Right renal cortex interstitium (tissue), 3 donors: ENCODE measurements at places on chromosomes 1 and 21.

DNA sequence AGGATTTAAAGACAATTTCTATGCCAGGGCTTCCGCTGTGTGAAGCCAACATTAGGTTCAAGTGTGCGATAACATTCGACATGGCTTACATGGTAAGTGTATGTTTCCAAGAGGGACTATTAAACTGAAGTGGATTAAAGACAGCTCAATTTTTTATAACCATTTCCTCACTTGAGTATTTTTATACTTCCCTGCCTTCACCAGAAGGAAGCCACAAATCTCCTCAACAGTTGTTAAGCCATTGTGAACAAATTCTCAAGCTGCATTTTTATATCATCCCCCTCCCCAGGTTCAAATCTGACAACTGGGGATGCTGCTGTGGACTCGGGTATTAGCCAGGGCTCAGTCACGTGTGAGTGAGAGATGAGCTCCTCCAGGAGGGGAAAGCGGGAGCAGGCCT is 116.3 kb downstream of the RHOU start:
- no peak for DNase-seq

- DNase-seq, result no peak
Measured at GRCh38 chr1:27455139-27455811, 34.7 kb downstream of the WASF2 start.

GRCh38 chr1:156961709-156962108 is 41.3 kb downstream of the LRRC71 start:
- DNase-seq, result no peak

- DNase-seq, result no peak
Measured at GRCh38 chr1:26376050-26376449, 3.5 kb upstream of the ZNF683 start.

- DNase-seq, result no peak
Measured at GRCh38 chr21:31616216-31616615, 43.3 kb upstream of the SOD1 start.

- no peak for DNase-seq
Measured at GRCh38 chr1:169483500-169483966, 2.2 kb downstream of the SLC19A2 start.

DNA sequence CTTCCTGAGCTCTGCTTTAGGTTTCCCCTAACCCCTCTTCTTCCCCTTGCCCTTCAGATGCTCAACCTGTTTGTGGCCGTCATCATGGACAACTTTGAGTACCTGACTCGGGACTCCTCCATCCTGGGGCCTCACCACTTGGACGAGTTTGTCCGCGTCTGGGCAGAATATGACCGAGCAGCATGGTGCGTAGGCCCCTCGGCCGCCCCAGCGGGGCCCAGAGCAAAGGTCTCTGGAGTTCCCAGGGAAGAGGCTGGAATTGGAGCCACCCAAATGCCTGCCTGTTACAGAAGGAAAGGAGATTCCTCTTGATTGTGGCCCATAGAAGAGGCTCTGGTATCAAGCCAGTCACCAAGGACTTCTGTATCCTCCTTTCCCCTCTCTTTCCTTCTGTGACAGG is 285.5 kb downstream of the ZNF648 start:
- no peak for DNase-seq

GRCh38 chr1:89199525-89200031 is 836 bp upstream of the GBP4 start:
- no peak for DNase-seq

DNA sequence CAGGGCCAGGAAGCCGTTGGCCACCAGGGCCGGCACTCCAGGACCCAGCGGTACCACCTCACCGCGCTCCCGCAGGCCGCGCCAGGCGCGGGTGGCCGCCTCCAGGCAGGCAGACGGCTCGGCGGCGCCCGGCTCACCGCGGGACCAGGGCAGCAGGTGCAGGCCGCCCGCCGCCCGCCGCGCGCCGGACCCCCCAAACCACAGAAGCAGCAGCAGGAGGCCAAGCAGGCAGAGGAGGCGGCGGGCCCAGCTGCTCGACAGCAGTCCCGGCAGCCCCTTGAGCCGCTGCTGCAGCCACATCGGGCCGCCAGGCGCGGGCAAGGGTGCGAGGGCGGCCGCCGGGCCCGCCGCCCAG is 312 bp downstream of the KIAA2013 start:
- no peak for DNase-seq

DNA sequence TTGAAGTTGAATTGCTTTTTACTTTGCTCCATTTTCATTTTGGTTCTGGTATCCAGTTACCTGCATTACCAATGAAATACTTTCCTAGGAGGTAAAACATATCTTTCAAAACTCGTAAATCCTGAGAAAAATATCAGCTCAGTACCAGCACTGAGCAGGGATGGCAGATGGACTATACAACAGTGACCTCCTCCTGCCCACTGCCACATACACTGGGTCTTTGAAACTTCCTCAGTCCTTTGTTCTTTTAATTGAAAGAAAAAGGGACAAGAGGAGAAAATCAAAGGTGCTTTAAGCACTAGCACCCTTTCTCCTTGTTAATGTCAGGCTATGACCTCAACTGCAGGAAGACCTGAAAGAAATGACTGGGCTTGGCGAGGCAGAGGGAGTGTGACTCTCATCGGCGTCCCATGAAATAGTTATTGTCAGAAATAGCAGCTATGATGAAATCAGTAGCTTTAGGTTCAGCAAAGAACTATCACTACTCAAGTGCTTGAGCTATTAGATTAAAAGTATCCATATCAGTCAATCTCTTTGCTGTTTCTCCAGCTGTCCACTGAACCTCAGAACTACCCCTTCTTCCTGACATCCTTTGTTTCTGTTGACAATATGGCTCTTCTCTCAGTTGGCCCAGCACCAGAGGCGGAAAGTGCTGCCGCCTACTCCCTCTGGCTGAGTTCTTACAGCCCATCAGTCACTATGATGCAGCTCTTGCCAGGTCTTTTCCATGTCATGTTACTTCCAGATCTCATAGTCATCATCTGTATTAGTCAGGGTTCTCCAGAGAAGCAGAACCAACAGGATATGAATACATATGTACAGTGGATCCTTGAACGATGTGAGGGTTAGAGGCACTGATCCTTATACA is 207.0 kb upstream of the MAP1LC3C start:
- DNase-seq, result no peak

DNA sequence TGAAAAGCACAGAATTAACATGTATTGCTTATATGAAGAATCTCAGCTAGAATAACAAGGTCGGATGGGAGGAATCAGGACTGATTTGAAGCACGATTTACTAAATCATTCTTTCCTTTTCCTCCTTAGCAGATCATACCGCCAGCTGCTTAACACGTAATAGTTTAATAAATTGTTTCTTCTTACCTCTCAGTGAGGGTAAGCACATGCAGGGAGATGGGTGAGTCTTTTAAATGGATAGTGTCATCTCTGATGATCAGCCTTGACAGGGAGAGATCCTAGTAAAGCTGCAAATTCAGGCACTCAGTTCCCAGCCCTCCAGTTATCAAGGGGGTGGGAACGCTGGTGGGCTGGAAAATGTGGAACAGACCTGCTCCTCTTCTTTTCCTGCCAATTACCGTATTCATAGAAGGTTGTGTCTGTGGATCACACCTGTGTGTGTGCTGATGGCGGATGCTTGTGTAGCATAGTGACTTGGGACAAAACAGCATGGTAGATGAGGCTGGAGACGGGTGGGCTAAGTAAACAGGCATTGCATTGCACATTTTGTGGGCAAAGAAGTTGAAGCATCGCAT is 30.7 kb downstream of the NTPCR start:
- no peak for DNase-seq

- no peak for DNase-seq
Measured at GRCh38 chr1:153572569-153573015, 6.9 kb upstream of the S100A2 start.

- no peak for DNase-seq
Measured at GRCh38 chr1:7783178-7783711, 846 bp upstream of the PER3 start.

- DNase-seq, result no peak
Measured at GRCh38 chr21:43880111-43880985, 15.3 kb downstream of the AGPAT3 start.

DNA sequence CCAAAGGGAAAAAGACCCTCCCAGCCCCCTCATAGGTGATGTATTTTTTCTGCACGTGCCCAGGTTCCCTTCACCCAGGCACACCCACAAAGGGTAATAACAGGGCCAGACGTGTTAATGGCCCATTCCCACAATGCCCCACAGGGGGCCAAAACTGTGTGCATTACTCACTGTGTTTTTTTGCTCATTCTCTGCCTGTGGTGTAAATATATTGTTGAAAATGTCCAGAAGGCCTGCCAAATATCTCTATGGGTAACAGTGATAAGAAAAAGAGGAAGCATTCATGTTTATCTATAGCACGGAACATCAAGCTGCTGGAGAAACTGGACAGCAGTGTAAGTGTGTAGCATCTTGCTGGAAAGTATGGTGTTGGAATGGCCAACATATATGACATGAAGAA is 21.9 kb downstream of the RHEX start:
- DNase-seq, result no peak

GRCh38 chr1:180382326-180383115 is 119.9 kb downstream of the ACBD6 start:
- DNase-seq, result no peak

DNA sequence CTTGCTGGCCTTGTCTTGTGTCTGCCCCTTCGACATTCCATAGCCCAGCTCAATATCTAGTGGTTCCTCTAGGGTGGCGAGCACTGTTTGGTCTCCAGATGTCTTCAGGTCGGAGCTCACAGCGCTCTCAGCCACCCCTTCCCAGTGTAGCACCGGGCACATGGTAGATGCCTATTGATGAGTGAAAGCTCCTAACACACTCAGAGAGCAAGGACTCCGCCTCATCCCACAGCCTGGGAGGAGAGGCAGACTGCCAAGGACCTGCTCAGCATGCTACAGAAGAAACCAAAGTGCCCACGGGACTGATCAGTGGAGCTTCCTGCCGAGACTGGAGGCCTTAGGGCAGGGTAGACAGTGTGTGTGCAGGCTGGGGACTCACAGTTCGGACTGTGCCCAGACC is 10.9 kb downstream of the PCSK9 start:
- no peak for DNase-seq

- DNase-seq, result no peak
Measured at GRCh38 chr1:39490596-39491145, 765 bp upstream of the BMP8A start.

DNA sequence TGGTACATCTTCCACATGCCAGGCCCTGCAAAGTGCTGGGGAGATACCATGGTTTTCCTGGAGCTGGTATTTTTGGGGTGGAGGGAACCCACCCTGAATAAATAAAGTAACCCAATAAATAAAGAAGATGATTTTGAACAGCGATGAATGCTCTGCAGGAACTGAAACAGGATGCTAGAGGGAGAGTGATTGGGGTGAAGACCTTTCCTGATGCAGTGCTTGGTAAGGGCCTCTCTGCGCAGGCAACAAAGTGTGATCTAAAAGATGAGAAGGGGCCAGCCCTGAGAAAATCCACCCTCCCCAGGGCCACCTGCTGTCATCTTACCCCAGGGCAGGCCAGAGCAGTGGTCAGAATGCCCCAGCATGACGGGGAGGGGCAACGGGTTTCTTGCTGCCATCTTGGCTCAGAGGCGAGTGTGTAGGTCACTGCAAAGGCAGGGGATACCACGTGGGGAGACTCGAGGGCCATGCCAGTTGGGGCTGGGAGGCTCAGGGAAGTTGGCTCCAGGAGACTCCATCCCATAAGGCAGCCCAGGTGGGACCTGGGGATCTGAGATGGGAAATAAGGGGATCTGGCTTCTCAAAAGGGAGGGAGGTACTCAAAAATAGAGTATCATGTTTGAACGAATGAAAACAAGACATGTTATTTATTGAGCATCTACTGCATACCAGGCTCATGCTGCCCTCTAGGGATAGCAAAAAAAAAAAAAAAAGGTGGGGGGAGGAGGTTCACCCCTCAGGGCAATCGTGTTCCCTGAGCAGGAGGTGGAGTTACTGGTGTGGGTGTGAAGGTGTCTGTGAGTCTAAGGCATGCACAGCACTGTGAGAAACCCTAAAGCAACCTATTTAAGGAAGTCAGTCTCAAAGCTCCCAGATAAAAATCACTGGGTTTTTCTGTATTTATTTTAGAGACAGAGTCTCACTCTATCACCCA is 2.8 kb downstream of the SRARP start:
- DNase-seq, result no peak

DNA sequence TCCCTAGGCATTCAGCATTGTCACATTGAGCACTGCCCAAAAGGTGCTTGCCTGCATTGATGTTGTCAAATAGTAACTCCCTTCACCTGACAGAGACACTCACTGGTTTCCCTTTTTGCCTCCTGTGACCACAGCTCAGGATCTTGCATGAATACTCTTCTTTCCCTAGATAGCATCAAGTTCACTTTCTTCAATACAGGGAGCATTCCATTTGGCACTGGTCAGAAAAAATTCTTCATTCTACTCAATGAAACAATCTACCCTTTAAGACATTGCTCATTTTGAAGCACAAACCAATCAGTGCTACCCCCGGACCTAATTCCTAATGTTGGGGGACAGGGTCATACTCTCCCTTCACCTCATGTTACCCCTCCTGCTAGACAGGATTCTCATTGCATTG is 319.0 kb upstream of the SNX7 start:
- DNase-seq, result no peak

GRCh38 chr21:15837645-15838044 is 107.9 kb downstream of the USP25 start:
- no peak for DNase-seq

DNA sequence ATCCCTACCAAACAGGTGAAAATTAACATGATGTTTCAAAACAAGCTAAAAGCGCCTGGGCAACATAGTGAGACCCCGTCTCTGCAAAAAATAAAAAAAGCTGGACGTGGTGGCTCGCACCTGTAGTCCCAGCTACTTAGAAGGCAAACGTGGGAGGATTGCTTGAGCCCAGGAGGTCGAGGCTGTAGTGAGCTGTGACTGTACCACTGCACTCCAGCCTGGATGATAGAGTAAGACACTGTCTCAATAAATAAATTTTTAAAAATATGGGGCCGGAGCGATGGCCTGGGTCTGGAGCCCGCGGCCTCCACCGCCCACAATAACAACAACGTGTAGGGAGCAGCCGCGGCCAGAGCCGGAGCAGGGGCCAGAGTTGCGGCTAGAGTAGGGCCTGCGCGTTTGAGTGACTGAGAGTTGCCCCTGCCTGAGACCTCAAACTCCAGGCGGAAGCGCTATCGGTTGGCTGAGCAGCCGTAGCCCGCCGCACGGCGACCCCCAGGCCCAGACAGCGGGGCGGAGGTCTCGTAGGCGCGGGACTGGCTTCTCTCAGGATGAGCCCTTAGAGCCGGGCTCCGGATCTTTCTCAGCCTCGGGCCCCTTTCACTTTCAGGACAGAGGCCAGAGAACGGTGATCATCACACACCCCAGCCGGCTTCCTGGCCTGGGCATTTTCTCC is 41.4 kb downstream of the ZMYM1 start:
- no peak for DNase-seq

DNA sequence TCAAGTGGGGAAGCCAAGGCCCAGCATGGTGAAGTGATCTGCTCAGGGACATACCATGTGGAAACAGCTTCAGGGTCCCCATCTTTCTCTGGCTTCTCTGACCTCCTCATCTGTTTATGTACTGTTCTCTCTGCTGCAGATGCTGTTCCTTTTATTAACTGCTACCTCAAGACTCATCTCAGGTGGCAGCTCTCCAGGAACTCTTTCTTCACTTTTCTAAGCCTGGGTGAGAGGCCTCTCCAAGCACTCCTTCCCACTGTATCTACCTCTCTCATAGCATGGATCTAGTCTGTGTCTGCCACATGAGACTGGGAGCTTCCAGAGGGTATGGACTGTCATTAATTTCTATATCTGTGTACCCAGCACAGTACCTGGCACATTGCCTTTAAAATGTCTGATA is 73.4 kb upstream of the PPM1J start:
- DNase-seq, result no peak

- DNase-seq, result no peak
Measured at GRCh38 chr1:231393668-231394067, 28.4 kb downstream of the EGLN1 start.
